ENCODE measurements at places on chromosomes 2 and 18.

GRCh38 chr2:96251721-96252292 lies 14.0 kb downstream of the TMEM127 start:
- peak; percentile 95 for DNase-seq

DNA sequence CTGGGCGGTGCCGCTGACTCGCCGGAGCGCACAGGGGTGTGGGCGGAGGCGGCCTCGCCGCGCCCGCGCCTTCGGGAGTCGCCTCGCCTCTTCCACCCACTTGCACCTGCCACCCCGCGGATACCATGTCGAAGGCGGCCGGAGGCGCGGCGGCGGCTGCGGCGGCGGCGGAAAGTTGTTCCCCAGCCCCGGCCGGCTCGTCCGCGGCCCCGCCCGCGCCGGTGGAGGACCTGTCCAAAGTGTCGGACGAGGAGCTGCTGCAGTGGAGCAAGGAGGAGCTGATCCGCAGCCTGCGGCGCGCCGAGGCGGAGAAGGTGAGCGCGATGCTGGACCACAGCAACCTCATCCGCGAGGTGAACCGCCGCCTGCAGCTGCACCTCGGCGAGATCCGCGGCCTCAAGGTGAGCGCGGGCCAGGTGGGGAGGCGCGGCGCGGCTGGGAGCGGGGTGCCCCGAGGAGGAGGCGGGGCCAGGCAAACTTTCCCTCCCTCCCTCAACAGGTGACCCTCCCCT lies 766 bp downstream of the CCDC85A start:
- peak; percentile 77 for DNase-seq

DNA sequence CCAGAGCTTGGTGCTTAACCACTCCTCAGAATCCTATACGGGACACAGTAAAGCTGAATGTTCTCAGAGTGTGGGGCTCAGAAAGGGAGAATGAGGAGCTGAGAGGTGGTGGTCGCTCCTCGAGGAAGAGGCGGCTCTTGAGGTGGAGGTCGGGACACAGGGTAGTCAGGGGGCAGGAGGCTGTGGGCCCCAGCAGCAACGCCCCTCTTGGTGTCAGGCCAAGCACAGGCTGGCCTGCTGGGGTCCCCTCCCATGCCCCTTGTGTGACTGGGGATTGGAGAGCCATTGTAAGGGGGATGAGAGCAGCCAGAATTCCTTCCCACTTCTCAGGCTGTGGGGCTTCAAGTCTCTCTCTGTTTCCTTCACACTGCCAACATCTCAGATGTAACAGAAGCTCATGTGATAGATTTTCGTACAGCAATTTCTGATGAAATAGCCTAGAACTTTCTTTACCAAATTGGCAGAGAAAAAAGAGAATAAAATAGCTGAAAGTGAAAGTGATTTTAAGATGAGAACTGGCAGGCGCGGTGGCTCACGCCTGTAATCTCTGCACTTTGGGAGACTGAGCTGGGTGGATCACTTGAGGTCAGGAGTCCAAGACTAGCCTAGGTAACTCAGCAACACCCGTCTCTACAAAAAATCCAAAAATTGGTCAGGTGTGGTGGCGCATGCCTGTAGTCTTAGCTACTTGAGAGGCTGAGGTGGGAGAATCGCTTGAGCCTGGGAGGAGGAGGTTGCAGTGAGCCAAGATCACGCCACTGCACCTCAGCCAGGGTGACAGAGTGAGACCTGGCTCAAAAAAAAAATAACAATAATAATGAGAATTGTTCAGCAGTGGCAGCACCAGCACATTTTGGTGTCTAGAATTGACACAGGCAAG lies 61.1 kb upstream of the RPL31 start:
- DNase-seq, result peak; percentile 32

GRCh38 chr2:45153121-45153520 lies 143.9 kb upstream of the SIX2 start:
- no peak for DNase-seq

DNA sequence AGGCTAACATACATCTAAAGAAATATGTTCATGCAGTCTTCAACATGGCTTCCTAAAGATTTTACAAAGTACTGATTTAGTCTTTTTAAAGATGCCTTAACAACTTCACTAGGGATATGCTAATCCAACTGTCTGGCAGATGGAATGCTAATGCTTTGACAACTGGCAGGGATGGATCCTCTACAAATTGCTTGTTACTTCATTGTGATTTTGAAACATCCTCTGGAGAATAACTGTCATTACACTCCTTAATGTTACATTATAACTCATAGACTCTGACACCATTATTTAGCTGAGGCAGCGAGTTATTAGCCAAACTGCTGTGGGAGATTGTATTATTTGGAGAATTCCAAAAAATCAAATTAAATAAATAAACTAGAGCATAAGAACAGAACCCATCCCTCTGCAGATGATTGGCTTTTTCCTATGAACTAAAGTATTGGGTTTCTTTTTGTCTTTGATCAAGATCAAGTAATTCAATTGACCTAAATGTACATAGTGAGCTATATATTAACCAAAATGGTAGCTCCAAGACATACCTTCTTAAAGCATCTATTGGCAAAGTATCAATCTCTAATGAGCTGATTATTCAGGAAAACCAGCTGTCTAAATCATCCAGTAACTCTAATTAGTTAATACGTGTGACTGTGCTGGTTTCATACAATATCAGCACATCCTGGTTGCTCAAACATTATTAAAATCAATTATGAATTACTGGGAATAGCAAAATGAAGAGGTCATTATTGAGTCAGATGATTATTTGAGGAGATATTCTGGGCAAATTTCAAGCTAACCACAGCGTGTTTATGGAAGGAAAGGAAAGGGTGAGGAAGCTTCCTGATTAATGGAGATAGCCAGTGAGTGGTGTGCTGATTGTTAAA lies 321.3 kb upstream of the TFPI start:
- DNase-seq, result no peak

DNA sequence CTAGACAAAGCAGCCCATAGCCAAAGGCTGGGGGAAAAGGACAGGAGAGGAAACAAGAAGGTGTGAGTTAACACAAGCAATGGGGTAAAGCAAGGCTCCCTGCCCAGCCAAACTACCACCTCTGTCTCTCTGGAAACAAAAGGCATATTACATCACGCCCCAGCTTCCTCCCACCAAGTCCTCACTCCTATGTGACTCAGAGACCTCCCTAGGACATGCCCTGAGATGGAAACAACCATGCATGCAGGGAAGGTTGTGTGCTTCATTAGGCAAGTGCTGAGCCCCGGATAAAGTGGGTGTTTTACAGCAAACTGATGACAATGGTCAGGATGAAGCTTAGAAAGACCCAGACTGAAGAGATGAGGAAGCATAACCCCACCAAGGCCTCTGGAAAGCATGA lies 9.0 kb upstream of the ATRAID start:
- DNase-seq, result no peak

DNA sequence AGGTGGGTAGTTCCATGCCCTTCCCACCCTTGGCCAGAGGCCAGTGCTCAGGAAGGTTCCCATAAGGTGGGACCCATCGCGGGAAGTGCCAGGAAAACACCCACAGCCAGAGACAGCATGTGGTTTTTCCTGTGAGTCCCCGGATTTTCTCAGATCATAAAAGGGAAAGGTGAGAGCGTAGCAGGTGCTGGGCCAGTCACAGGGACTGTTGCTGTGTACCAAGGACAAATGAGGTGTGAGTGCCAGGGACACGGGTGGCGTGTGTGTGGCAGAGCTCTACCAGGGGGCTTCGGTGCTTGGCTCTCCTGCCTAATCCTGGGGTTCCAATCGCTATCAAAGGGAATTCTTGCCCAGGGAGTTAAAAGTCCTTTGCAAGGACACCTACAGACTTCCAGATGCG lies 159.6 kb upstream of the SMAD2 start:
- no peak for DNase-seq

- no peak for DNase-seq
Measured at GRCh38 chr2:23543302-23543701, 158.3 kb downstream of the KLHL29 start.

- DNase-seq, result no peak
Measured at GRCh38 chr2:136167721-136168475, 49.9 kb upstream of the CXCR4 start.

DNA sequence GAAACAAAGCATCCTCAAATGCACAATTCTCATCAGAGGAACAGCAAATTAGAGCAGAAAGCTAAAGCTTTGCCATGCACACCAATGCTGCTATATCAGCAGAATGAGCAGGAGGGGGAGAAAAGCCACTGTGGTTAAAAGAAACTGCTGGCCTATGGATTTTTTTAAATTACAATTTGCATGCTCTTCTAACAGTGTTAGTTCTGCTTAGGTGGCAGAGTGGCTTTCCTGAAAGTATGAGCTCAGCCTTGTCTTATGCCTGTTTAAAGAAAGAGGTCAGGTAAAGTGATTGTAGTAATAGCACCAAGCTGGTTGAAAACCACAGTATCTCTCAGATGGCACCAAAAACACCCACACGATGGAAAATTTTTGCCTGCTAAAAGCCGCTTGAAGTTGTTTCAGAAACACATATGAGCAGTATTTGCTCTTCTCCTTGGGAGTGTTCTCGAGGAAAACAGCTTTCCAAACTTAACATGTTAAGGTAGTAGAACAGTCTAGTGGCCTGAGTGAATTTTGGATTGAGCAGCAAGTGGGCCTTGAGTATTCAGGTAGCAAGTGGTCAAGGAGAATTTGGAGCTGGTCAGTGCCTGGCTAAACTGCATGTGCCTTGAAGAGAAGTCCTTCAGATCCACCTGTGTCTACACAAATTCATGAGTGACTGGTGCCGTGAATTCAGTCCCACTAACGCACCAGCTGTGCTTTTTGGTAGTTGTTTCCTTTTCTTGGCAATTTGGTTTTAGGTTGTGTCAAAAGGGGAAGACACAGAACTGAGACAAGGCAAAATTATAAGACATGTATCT lies 19.6 kb upstream of the NDUFV2 start:
- DNase-seq, result no peak

DNA sequence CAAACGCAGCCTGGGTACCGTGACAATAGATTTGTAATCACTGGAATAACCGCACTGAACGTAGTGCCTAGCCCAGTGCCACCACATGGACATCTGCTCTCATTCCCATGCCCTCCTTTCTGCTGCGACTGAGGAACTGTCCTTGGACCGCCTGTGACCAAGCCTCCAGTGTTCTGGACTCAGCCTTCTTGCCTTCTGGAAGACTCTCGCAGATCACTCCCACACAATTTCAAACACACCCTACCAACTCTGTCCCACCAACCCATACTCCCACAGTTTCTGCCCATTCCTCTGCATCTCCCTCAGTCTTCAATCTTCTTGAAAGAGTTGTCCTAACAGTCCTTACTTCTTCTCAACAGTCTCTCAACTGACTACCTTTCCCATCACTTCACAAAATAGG lies 2.1 kb downstream of the RNF149 start:
- no peak for DNase-seq

- DNase-seq, result no peak
Measured at GRCh38 chr2:68564426-68564825, 79.0 kb upstream of the PROKR1 start.

DNA sequence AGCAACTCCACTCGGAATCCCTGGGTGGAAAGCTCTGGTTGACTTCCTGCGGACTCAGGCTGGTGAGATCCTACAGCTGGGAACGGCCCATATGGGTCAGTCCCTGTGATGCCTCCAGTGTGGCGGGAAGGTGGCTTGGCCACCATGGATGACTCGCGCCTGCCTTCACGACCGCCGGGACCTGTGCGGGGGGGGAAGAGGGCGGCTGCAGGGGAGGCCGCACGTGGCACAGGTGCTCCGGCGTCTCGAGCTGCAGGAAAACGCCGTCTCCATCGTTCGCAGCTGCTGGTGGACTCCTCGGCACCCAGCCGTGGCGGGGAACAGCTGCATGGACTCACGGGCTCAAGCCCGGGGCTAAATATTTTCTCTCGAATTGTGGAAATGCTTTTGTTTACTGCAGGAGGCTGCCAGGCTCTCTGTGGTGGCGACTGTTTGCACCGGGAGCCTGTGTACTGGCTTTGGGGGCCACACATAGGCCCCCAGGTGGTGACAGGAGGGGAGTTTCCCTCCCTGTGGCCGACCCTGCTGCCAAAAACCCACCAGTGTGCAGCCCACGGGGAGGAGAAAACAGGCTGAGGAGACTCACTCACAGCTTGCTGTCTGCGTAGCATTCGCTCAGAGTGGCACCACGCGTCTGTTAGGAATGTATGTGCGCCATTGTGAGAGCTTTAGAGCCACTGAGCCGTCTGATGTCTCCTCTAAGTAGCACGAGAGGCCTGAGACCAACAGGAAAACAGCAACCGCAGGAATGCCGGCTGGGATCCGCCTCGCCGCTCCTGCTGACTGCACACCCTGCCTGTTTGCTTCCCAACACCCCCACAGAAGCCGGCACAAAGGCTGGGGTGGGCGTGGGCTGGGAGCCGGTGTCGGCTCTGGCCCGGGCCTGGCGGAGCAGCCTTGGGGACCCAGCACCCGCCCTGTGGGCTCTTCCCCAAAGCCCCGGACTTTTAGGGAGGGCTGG lies 89.2 kb downstream of the NFATC1 start:
- DNase-seq, result peak; percentile 92

GRCh38 chr2:37154785-37155184 lies 2.0 kb downstream of the EIF2AK2 start:
- DNase-seq, result no peak

GRCh38 chr2:174781996-174782395 lies 17.7 kb upstream of the CHRNA1 start:
- DNase-seq, result no peak
